ENCODE measurements at places on chromosomes 5 and 9.

DNA sequence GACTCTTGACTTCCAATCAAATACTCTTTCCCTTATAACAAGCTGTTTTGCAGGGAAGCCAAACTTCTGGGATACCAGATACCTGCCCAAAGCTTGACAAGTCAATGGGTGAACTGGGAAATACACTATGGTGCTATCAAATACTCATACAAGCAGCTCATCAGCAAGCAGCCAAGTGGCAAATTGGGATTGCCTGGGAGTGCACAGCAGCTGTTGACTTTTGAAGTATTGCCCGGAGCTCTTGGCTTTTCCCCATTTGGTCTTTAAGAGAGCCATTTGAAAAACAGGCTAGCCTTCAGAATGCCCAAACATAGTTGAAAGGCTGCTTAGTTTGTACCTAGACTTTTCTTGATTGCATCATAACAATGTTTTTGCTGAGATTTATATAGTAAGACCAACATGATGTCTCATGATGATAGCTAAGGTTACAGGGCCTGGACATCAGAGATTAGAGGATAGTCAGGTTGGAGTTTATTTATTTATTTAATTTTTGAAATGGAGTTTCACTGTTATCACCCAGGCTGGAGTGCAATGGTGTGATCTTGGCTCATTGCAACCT lies 210.1 kb upstream of the ZNF608 start:
- H3K4me1 ChIP-seq = peaks cover 2% of the 10 kb centered on the region
- H3K27ac ChIP-seq = no peak overlapping the region
- no peak for DNase-seq
- H3K27me3 ChIP-seq = no peaks in the 10 kb centered on the region
- no peak overlapping the region for H3K4me3 ChIP-seq

- H3K36me3 ChIP-seq = peaks cover 3% of the 10 kb centered on the region
- no peak for DNase-seq
- H3K4me3 ChIP-seq = no peak overlapping the region
These were observed 774.5 kb upstream of the RGMB start for GRCh38 chr5:97998941-97999340.

DNA sequence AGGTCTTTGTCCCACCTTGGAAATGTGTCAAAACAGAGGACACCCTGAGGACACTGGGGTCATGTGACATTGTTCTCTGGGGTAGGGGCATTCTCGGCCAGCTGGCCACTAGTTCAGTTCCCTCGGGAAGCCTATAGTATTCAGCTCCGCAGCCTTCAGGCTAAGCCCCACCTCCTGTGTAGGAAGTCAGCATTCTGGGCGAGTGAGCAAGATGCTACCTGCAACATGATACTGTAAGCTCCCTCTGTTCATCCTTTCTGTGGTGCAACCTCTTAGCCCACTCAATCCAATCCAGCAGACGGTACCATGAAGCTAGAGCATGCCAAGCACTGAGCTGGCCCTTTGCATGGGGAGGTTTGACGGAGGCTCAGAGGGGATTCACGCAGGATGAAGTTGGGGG lies 5.3 kb downstream of the NTNG2 start:
- H3K4me1 ChIP-seq = peaks cover 16% of the 10 kb centered on the region
- H3K27me3 ChIP-seq = peaks cover 57% of the 10 kb centered on the region
- H3K36me3 ChIP-seq = peaks cover 1% of the 10 kb centered on the region
- no peak overlapping the region for H3K4me3 ChIP-seq

GRCh38 chr5:40288800-40289485 lies 390.8 kb upstream of the PTGER4 start:
- H3K27me3 ChIP-seq = peaks cover 10% of the 10 kb centered on the region
- no peak overlapping the region for H3K27ac ChIP-seq
- no peak overlapping the region for H3K4me3 ChIP-seq
- H3K4me1 ChIP-seq = peaks cover 5% of the 10 kb centered on the region
- no peak for DNase-seq

DNA sequence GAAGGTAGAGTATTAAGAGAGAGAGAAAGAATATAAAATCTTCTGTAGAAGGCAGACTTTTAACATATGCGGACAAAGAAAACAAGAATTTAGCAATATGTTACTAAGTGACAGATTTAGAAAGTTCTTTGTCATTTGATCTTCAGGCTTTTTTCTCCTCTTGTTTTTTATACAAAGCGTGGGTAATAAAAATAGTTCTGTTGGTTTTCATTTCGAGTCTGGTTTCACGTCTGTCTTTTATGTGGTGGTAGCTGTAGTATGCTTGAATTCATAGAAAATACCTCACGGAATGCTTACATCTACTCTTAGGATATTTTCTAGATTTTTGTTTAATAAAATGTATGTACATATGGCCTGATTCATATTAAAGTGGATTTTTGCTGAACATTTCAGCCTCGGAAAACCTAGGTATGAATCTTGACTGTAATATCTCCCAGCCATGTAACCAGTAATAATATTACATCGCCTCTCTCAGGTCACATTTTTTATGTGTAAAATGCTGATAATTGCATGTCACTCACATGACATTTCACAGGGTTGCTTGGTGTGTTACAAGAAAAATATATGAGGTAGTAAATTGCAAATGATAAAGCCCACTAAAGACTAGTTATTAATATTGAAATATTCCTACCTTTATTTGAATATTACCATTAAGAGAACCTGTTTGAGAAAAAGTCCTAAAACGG lies 72.5 kb upstream of the TAF11L2 start:
- H3K4me1 ChIP-seq = peaks cover 8% of the 10 kb centered on the region
- no peak overlapping the region for H3K4me3 ChIP-seq
- H3K36me3 ChIP-seq = no peaks in the 10 kb centered on the region

DNA sequence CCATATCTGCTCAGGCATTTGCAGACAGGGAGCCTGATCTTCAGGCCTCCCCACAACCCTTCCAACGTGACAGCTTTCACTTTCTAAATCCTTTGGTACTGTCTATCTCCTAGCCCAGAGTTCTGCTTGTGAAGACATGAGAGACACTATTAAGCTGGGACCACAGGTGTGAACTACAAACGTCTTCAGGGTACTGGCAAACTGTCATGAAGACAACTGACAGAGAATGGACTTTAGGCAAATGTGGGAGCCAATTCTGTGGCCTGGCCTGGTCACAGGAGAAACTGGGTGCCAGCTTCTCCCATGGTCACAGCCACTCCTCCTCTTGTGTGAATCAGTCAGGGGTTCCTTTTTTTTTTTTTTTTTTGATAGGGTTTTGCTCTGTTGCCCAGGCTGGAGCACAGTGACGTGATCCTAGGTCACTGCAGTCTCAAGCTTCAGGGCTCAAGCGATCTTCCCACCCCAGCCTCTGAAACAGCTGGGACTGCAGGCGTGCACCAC lies 10.4 kb downstream of the TRIM14 start:
- no peaks in the 10 kb centered on the region for H3K27me3 ChIP-seq
- no peaks in the 10 kb centered on the region for H3K4me1 ChIP-seq
- no peak for DNase-seq
- no peak overlapping the region for H3K27ac ChIP-seq
- no peaks in the 10 kb centered on the region for H3K36me3 ChIP-seq

DNA sequence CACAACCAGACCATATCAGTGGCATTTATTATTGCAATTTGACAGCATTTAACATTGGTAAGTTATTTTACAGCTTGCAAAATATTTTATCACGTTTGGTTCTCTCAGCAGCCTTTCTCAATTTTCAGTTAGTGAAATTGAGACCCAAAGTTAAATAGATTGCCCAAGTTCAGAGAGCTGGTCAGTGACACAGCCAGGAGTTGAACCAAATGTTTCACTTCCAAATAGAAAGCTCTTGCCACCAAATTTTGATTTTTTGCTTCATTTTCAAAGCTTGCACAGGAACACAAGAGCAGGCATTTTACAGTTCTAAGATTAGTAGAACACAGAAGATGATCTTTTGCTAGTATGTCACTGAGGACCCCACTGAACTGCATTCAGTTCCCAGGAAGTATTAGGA lies 271.5 kb upstream of the C9orf72 start:
- H3K27ac ChIP-seq = no peak overlapping the region
- no peak overlapping the region for H3K4me3 ChIP-seq
- H3K36me3 ChIP-seq = no peaks in the 10 kb centered on the region
- no peak for DNase-seq

Data from chondrocyte (in vitro differentiated cells).